EL (cell line): ENCODE measurements at places on chromosomes 4 and X.

DNA sequence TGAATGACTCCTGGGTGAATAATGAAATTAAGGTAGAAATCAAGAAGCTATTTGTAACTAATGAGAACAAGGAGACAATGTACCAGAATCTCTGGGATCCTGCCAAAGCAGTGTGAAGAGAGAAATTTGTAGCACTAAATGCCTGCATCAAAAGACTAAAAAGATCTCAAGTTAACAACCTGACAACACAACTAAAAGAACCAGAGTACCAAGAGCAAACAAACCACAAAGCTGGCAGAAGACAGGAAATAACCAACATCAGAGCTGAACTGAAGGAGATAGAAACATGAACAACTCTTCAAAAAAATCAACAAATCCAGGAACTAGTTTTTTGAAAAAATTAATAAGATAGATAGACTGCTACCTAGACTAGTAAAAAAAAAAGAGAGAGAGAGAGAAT lies 8.4 kb downstream of the CFAP299 start:
- DNase-seq: no peak

DNA sequence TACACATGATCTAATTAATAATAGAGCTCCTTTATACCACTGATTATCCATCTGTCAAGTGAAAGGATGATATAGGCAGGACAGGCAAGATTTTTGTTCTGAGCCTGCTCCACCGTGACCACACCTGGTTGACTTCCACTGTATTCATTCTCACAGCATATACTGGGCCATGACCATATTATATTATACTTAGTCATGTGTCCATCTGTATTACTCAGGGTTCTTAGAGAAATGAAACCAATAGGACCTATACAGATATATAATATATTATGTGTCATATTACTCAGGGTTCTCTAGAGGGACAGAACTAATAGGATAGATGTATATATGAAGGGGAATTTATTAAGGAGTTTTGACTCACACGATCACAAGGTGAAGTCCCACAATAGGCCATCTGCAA lies 675.1 kb downstream of the GRXCR1 start:
- no peak for DNase-seq

DNA sequence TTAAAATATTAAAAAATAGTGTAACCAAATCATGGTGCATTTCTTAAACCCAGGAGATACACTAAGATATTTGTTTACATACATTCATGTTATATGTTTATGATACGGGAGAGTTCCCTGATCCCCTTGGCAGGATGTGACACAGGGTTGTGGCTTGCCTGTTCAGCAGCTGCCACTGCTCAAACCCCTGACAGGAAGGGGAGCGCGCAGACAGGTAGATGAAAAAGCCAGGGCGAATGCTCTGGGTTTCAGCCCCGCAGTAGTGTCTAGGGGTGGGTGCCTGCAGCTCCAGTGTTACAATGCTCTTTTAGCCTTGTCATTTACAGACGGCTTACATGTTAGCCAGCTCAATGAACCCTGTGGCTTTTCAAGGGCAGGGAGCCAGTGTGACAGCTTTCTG lies 1343.8 kb upstream of the IGFBP7 start:
- DNase-seq: no peak

- DNase-seq: peak; percentile 36
Measured at GRCh38 chrX:15468036-15468435, 25.1 kb downstream of the PIR start.

DNA sequence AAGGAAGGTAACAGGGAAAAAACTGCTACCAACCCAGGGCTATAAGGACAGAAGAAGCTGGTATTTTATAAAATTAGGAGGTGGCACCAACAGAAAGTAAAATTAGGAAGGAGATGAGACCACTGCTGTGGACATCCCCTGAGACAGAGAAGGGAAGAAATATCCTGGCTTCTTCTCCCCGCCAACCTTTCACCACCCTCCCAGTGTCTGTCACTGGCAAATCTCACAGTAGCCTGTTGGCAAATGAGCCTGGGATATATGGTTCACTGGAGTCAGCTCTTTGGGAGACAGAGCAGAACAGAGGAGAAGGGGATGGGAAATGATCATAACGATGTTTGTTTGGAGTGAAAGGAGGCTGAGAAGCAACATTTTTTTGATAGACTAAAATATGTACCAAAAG lies 190.9 kb upstream of the PACRGL start:
- DNase-seq: no peak

GRCh38 chr4:111641813-111642579 lies 503.3 kb upstream of the FAM241A start:
- peak; percentile 83 for DNase-seq

DNA sequence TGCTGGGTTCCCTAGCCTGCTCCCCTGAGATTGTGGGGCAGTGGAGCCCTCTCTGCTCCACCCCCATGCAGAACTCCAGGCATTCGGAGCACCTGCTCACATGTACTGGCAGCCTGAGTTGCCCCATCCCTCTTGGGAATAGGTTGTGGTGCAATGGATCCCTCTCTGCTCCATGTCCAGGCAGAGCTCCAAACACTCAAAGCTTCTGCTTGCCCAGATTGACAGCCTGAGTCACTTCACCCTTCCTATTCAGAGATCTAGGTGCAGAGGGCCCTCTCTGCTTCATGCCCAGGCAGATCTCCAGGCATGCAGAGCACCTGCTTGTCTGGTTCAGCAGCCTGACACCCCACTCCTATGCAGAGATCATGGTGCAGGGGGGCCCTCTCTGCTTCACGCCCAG lies 18.6 kb upstream of the TEX13B start:
- DNase-seq: no peak

DNA sequence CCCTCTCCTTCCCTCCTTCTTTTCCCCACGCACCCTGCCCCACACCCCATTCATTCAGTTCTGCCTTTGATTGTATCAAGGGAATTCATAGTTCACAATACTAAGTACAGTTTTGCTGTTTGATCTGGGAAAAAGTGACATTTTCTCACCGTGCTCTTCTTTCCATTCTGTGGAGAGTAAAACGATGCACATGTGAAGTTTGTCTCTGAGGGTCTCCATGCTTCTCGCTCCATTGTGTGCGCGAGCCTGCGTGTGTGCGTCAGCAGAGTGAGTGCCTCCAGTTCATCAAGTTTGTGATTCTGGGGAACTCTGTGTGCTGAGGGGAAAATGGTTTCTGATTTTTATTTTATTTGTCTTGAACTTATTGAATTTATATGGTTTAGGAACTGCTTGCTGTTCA lies 1.9 kb downstream of the STK26 start:
- no peak for DNase-seq

DNA sequence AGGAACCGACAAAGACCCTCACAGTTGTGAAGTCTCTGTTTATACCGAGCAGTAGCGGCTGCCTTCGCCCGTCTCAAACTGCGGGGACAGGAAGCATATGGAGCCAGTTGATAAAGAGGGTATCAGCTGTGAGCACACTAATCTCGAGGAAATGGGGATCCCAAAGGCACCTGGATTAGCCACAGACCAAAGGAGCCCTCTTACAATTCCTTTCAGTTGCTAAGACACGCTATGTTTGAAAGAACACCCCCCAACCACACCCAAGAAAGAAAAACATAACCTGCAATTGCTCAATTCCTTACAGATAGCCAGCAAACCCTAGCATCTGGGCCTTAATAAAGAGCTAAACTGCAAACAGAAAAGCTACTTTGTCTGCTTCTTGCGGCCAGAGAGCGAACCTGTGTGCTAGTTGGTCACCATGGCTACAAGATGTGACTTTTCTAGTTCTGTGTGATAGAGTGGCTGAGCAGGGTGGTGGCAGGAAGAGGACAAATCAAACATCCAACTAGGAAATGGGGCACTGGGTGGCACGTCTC lies 23.3 kb upstream of the CHRNA9 start:
- no peak for DNase-seq
